Activated T-cell treated with anti-CD3 and anti-CD28 coated beads, Interleukin-2, amount 50 U/mL, for 48 hours (primary cell): ENCODE measurements at places on chromosomes 5 and 9.

DNA sequence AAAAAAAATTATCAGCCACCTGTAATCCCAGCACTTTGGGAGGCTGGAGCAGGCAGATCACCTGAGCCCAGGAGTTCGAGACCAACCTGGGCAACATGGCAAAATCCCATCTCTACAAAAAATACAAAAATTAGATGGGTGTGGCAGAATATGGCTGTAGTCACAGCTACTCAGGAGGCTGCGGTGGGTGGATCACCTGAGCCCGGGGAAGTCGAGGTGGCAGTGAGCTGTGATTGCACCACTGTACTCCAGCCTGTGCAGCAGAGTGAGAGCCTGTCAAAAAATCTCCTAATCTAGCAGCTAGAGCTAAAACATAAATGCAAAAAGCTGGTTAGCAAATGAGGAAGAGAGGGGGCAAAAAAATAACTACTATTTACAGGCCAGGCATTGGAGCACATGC is 12.0 kb downstream of the PSMB7 start:
- no peak for DNase-seq

DNA sequence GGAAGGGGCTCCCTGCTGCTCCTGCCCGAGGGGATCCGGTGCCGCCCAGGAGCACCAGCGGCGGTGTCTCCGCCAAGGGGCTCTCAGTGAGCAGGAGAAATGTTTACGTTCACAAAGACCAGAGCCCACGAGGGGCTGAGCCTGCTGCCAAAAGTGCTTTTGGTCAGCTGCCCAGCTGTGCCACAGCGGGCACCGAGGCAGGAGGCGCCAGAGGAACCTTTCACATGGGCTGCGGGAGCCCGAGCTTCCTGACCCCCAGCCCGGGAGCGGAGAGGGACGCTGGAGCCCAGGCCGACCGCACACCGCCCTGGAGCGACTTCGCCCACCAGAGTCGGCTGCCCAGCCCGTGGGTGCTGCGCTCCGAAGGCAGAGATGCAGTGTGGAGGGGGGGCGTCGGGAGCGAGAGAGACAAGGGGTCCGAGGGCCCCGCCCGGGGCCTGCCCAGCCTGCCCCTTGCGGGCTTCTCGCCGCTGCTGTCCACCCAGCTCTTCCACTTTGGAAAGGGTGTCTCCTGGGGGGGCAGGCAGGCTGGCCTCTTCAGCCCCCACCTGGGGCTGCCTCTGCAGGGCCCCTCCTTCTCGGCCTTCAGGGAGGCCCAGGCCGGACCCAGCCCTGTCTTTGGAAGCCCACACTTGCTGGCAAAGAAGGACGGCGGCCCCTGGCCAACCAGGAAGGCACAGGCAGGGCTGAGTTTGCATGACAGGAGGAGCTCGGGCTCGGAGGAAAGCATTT is 7.9 kb downstream of the PPP1R26 start:
- no peak for DNase-seq

- DNase-seq, result no peak
Measured at GRCh38 chr5:143139585-143139984, 263.9 kb downstream of the NR3C1 start.

DNA sequence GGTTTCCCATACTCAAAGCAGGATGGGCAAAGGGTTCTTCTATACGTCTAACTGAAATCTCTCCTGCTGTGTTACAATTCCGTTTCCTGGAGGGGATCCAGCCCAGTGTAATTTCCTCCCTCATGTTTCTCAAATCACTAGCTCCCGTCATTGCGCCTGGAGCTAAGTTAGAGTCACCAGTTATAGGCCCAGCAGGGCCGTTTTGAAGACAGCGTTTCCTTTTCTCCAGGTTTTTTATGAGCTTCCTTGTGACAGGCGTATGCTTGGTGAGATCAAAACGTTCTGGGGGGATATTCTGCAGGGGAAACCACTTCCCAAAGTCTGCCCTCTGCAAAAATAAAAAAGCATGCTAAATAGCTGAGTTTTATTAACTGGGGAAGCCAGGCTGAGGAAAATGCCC is 53.0 kb upstream of the WWC1 start:
- DNase-seq, result no peak

GRCh38 chr5:134100283-134101091 is 14.0 kb upstream of the TCF7 start:
- peak; percentile 87 for DNase-seq

DNA sequence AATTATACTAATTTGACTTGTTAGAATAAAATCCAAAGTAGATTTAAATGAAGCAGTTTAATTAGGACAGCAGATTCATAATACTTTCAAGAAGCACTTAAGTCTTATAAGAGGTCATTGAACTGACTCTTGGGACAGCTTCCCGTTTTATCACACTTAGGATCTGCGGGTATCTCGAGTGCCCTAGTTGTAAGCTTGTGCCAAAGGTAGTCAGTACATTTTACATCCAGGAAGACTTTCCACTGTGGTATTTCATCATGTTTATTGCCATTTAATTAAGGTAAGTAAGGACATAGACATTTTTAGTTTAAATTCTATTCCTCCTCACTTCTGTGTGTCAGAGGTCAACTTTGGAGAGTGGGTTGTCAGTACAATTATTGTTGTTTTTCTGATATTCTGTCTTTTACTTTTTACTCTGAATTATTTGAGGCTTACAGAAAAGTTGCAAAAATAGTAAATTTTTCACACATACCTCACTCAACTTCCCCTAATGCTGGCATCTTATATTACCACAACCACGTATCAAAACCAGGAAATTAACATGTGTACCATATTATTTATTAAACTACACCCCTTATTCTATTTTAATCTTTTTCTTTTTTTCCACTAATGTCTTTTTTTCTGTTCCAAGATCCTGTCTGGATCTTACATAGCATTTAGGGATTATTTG is 7.5 kb upstream of the ZNF367 start:
- no peak for DNase-seq

DNA sequence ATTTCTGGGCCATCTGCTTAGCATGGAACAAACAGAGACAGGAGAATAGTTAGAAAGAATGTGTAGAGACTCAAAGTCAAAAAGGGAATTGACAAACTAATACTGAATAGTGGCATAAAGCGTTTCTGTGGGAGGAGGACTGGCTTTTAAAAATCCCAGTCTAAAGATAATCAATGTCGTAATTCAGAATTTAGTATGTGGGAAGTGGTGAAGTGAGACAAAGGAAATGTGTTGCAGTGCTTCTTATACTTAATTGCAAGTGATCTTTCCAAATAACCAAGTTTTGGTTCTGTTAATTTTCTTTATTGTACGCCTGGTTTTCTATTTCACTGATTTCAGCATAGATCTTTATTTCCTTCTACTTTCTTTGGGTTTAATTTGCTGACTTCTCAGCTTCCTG is 133.2 kb downstream of the ENTREP1 start:
- DNase-seq, result no peak

DNA sequence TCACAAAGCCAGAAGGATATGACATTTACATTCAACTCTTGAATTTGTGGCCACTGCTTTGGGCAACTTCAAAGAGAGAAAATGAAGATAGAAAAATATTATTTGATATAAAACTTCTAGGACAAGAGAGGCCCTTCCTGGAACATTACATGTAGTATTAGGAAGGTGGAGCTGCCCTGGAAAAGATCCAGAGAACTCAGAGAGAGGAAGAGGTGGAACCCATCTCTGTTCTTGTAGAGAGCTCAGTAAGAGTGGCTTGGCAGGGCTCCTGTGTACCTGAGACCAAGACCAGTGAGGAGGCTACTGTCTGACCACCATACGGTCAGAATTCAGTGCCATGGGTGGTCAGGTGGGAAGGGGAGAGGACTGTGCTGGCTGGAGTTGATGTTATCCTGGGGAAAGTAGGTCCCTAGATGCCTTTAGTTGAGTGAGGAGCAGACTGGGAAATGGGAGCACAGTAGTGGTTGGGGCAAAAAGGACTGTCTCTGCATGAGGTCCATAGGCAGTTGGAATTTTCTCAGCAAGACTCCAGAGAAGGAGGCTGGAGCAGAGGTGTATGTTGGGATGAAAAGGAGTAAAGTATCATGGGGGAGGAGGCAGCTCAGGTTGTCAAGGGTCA is 7.6 kb downstream of the TGFBI start:
- DNase-seq, result no peak

DNA sequence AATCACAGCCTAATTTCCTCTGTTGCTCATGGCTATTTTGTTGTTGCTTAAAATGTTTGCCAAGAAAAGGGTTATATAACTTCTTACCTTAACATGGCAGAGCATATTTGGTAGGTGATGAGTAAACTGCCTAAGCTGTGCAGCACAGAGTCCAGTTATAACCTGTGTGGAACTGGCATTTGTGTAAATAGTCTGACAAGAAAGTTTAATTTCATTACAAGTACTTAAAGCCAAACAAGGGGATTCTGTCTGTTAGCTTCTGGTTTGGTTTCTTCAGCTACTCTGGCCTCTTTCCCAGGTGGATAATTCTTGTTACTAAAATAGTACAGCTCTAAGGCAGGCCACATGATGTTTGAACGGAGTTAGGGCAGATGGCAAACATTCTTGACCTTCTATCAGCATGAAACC is 72.2 kb downstream of the PTCD2 start:
- DNase-seq, result no peak

GRCh38 chr5:74613283-74613682 is 27.2 kb downstream of the ENC1 start:
- no peak for DNase-seq

DNA sequence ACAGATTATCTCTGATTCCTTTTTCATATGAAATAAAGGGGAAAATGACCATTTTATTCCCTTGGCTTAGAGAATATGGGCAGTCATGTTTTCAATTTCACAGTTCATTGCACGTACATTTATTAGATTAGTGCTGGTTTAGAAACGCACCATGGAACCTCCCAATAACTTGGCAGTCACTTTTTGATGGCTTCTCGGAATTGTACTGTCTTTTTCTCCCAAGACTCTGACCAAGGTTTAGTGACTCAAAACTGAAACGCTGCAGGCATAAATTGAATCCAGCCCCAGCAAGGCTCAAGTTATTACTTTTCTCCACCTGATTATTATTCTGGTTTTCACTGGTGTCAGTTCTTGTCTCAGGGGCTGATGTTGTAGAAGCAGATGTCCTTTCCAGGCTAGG is 55.6 kb upstream of the EGFLAM start:
- DNase-seq, result no peak

GRCh38 chr5:4772591-4772990 is 367.5 kb upstream of the ADAMTS16 start:
- DNase-seq, result no peak

GRCh38 chr5:116130471-116130870 is 45.6 kb downstream of the COMMD10 start:
- DNase-seq, result no peak

DNA sequence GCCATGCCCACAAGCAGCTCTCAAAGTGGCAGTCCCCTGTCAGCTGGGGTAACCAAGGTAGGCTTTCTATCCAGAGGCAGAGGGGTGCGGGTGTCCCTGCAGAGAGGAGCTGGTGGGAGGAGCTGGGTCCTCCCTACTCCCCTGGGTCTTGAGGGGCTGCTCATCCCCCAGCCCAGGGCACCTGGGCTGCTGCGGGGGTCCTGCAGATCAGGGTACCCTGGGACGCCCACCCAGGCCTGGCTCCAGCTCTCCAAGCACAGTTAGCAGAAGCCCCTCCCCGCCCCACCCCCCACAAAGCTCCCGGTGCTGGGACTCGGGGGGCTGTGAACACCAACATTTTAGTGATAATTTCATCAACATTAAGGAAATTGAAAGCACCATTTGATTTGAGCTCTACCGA is 29.8 kb downstream of the VAV2 start:
- DNase-seq, result no peak

DNA sequence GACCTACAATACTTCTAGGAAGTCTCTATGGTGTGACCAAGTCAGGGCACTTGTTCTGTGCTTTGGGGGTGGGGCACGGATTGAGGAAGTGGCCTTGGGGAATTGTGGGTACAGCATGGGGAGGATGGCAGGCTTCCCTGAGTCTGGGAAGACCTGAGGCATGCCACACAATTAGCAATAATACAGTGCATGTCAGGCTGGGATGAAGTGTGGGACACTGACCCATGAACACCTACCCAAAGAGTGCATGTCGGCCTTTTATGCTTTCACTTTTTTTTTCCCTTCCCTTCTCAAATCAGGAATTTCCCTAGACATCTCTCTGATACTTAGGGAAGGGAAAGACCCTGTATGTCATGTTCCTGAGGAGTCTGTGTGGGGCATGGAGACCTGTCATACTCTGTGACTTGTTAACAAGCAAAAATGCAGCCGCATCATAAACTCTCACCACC is 146.4 kb downstream of the PALM2AKAP2 start:
- DNase-seq, result no peak

- no peak for DNase-seq
Measured at GRCh38 chr5:168752416-168753190, 173.4 kb upstream of the PANK3 start.

DNA sequence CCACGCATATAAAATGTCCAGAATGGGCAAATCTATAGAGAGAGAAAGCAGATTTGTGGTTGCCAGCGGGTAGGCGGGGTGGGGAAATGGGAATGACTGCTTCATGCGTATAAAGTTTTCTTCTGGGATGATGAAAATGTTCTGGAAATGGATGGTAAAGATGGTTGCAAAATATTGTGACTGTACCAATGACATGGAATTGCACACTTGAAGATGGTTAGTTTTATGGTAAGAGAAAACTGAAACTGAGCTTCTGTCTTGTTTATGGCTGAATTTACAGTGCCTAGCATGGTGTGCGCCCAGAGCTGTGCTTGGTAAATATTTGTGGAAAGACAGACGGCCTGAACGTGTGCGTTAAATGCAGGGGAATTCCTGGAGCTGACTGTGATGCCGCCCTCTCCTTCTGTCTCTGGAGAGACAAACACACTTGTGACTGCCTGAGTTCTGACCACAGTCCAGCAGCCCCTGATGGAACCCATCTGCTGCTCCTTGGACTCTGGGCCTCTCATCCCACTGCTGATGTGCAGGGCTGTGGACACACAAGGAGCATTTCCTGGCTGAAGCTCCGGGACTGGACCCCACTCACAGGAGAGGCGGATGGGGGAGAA is 8.6 kb upstream of the PTGES start:
- no peak for DNase-seq

DNA sequence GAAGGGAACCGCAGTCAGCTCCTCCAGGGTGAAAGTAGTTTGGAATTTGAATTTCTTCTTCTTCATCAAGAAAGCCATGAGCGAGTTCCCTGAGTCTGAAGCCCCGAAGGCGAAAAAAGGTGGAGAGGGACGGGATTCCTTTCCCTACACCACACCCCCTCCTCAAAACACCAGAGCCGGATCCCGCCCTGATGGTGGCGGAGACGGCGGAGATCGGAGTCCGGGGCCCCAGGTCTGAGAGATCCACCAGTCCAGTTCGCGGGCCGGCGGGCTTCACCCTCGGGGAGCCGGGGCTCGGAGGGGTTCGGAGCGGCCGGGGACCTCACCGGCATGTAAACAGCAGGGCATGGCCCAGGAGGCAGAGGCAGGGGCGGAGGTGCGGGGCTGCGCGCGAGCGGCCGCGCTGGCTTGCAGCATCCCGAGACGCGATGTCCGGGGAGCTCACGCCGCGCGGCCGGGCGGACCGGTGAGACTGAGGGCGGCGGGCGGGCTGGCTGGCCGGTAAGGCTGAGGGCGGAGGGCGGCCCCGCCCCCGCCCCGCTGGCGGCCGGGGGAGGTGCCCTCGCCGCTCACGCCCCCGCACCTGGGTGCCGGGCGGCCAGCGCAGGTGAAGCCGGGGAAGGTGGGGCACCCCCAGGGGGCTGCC is 606 bp downstream of the EEIG1 start:
- peak; percentile 56 for DNase-seq
